ENCODE measurements at places on chromosomes 5 and 9.

- DNase-seq: no peak
Measured at GRCh38 chr5:174294891-174295620, 249.6 kb downstream of the NSG2 start.

DNA sequence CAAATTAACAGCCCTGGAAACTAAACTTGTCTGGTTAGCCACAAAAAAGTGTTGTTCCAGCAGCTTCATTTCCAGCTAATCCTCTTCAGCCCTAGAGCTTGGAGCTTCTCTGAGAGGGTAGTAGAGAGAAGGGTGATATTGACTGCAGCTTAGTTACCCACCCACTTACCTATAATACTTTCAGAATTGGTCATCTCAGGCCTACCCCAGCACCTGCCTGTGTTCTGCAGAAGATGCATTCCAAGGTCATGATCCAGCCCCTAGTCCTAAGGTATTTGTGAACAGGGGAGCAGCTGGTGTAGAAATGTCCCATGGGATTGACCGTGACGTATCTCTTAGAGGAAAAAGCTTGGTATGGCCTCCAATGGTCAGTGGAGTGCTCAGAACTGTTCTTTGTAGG lies 289.0 kb downstream of the NR3C1 start:
- no peak for DNase-seq

DNA sequence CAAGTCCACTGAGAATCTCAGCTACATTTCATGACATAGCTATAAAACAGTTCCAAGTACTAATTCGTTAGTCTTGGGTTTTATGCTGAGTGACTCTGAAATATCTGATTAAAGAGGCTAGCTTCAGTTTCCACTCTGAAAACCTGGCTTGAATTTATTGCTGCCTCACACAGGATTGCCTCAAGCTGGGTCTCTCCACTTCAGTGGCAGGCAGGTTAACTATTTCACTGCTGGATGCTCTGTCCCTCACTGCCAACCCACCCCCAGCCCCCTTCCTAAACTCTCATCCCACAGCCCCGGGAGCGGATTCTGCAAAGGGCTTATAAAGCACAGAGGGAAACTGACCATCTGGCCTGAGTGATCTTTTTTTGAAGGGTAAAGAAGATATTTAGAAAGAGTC lies 318.3 kb downstream of the MLLT3 start:
- DNase-seq: no peak

DNA sequence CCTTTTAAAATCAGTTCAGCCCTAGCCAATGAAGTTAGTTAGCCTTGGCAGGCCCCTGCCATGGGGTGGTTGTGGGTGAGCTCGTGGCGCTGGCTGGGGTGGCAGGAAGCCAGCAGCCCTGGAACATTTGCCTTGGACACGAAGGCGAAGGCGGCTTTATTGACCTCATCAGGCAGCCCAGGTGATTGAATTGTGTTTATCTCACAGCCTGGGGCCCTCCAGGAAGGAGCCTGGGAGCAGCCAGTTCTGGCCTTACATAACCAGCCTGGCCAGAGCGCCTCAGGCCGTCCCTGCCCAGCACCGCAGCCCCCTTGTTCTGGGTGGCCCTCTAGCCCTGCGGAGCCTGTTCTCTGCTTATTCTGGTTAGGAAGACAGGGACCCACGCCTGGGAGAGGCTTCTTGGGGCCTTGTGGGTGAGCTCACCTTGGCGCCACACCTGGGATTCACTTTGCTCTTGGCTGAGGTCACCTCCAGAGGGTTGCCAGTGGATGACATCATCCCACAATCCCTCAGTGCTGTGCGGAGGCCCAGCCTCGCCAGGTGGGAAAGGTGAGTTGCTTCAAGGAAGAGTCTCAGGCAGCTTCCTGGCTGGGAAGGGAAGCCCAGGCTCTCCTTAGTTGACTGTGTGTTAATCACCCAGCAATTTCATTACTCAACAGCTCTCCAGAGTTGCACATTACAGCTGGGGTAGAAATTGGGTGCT lies 54.4 kb upstream of the RPL26L1 start:
- no peak for DNase-seq

DNA sequence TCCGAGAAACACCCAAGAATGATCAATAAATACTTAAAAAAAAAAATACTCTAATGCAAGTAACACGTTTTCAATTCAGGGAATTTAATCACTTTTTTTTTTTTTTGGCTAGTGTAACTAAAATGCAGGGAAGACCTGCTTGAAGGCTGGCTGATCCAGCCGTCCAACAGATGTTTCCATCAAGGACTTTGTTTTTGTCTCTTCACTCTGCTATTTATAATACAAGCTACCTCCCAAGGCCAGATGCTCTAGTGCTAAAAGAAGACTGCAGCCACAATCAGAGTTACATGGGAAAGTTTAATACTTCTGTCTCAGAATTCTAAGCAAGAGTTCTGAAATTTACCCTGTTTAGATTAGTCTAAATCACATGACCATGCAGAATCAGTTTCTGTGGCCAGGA lies 14.5 kb downstream of the TBCA start:
- DNase-seq: no peak

GRCh38 chr5:156109317-156110023 lies 217.5 kb upstream of the SGCD start:
- DNase-seq: no peak

DNA sequence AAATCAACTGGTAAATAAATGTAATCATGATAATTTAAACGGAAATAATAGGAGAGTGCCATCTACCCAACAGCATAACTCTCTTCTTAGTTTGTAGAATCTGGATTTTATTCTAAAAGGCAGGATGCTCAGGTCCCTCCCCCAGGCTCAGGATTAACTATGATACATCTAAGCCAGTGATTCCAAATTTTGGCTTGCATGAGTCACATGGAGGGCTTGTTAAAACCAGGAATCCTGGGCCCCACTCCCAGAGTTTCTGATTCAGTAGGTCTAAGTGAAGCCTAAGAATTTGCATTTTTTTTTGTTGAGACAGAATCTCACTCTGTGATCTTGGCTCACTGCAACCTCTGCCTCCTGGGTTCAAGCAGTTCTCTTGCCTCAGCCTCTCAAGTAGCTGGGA lies 62.3 kb upstream of the ZFR start:
- DNase-seq: no peak

GRCh38 chr9:16315720-16316119 lies 554.8 kb downstream of the BNC2 start:
- DNase-seq: no peak

All from activated naive CD4-positive, alpha-beta T cell treated with Interleukin-2 at 50 U/mL for 16 hours (primary cell).